Pericardium fibroblast (primary cell): ENCODE measurements at places on chromosomes 16 and 17. TPM values are rescaled to one million over a fixed set of nuclear protein-coding genes. Genes with fewer than 3 reads are reported as not detected.

Gene KRTAP2-3
- not detected in 2 replicates for total RNA-seq

Gene ST6GALNAC1
- total RNA-seq: not detected in 2 replicates

Gene IFT20
- 46.5 and 65.3 TPM in 2 replicates for total RNA-seq

Gene CXCL16
- total RNA-seq: 0.68 and 3.3 TPM in 2 replicates

Gene CCL17
- total RNA-seq: not detected in 2 replicates

Gene SDR42E2
- not detected in 2 replicates for total RNA-seq
